ENCODE measurements at places on chromosomes 3 and 15.

DNA sequence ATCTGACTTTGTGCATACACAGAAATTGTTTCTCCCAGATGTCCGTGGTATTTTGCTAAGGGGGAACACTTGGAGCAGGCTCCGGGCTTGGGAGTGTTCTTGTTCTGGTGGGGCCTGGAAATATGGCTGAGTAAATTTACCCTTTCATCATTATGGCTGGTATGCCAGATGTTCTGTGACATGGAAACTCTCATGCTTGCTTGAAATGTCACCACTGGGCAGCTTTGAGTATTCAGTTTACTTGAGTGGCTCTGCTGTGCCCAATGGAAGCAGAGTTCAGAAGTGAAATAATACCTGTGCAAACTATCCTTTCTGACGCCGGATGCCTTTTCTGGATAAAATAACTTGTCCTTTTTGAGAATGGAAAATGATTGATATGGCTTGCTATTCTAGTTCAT, 283.6 kb upstream of the TPM1 start:
- DNase-seq: no peak

- DNase-seq: no peak
Observed at GRCh38 chr3:17292556-17292955, 407.8 kb downstream of the PLCL2 start.

- no peak for DNase-seq
Observed at GRCh38 chr3:85159376-85159775, 200.6 kb downstream of the CADM2 start.

- no peak for DNase-seq
Observed at GRCh38 chr3:189744235-189744634, 113.0 kb downstream of the TP63 start.

GRCh38 chr3:141394560-141394959, 26.3 kb downstream of the ZBTB38 start:
- no peak for DNase-seq

- DNase-seq: no peak
Observed at GRCh38 chr3:152309535-152310307, 41.0 kb downstream of the MBNL1 start.

DNA sequence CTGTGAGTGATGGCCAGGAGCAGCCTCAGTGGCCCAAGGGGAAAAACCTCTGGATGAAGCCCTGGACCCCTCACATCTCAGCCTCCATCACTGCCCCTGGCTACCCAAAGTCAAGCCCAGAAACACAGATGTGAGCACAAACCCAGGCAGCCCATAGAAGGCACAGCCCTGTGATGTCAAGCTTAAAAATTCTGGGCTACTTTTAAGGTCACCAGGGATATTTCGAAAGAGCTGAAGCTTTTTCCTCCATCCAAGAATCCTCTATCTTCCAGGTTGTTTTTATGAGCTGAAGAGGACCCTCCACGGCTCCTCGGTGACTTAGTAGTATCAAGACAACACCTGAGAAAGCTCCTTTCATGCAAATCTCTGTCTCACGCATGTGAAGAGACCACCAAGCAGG, 11.5 kb downstream of the LIPC start:
- DNase-seq: no peak

GRCh38 chr3:19348941-19349564, 200.7 kb downstream of the KCNH8 start:
- DNase-seq: peak; percentile 46

DNA sequence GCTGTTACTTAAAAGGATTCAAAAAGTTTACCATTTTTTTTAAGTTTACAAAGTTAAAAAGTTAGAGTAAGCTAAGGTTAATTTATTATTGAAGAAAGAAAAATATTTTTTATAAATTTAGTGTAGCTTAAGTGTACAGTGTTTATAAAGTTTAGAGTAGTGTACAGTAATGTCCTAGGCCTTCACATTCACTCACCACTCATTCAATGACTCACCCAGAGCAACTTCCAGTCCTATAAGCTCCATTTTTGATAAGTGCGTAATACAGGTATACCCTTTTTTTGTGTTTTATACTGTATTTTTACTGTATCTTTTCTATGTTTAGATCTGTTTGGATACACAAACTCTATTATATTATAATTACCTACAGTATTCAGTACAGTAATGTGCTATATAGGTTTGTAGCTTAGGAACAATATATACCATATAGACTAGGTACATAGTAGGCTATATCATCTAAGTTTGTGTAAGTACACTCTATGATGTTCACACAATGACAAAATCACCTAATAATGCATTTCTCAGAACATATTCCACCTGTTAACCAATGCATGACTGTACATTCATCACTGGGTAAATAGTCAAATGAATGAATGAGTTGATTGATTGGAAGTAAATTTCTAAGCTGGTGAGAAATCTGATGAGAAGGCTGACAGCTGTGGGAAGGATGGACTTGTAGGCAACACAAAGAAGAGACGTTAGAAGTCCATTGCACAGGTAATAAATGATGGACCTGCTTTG, 95.2 kb upstream of the CDIN1 start:
- DNase-seq: no peak

GRCh38 chr3:163863146-163863545, 1215.2 kb downstream of the SI start:
- no peak for DNase-seq

DNA sequence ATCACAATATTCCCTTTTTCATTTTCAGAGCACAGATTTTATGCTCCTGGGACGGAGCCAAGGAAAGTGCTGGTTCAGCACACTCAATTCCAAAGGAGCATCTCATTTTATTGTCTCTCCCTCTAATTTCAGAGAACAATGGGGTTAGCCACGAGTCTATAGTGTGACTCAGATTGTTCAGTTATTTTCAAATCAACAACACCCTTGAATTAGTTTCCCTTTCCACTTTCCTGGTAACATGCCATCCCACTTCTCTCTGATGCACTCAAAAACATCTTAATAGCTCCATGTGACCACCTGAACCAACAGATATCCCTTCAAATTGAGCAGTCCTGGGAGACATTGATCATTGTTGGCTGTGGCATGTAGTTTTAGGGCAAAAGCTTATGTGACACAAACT, 389.7 kb upstream of the MDFIC2 start:
- DNase-seq: no peak

GRCh38 chr3:13750731-13751130, 129.1 kb downstream of the WNT7A start:
- DNase-seq: no peak

- DNase-seq: no peak
Observed at GRCh38 chr3:30643763-30644462, 37.5 kb downstream of the TGFBR2 start.

GRCh38 chr15:94322141-94322540, 90.8 kb downstream of the MCTP2 start:
- DNase-seq: no peak

DNA sequence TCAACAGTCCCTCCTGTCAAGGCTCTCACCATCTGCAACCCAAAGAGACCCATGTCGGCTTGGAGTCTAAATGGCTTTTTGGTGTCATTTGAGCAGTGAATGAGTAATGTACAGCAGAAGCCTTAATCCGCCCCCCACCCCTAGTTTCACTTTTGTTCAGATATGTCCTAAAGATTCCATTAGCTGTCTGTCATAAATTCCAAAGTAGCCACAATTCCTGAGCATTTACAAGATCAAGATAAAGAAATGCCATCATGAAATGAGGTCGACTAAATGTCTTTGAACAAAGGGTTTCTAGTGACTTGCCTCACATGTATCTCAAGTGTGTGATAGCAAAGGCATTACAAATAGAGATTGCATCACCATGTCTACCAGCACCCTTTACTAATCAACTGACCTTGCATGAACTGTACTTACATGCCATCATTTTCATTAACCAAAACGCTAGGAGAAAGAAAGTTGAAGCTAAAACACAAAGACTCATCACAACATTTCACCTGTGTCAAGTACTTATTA, 123.8 kb upstream of the PHLDB2 start:
- DNase-seq: peak; percentile 93

DNA sequence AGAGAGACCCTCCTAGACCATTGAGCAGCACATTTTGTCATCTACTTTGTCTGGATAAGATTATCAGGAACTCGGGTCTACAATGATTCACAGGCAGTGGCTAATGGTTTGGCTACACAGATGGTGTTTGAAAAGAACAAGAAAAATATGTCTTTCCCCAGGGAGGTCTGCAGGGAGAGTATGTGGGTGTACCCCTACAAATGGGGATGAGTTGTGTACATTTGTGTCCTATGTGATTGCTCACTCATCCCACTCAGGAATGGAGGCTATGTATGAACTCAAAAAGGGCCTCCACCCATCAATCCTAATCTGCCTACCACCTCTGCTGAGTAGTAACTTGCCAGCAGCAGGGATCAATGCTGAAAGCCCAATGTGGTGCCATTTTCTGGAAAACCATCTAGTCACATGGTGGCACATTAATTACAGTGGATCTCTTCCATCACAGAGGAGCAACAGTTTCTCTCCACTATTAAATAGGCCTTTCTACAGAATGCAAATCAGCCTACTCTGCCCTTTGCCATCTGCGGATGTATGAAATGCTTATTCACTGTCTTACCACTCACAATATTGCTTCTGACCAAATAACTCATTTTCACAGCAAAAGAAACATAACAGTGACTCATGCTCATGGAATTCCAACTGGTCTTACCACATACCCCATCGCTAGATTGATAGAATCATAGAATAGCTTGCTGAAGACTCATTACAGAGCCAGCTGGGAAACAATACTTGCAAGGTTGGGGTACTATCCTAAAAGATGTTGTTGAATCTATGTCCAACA, 48.3 kb upstream of the TRIM42 start:
- DNase-seq: peak; percentile 51

GRCh38 chr3:88758676-88759075, 348.7 kb upstream of the EPHA3 start:
- DNase-seq: no peak

DNA sequence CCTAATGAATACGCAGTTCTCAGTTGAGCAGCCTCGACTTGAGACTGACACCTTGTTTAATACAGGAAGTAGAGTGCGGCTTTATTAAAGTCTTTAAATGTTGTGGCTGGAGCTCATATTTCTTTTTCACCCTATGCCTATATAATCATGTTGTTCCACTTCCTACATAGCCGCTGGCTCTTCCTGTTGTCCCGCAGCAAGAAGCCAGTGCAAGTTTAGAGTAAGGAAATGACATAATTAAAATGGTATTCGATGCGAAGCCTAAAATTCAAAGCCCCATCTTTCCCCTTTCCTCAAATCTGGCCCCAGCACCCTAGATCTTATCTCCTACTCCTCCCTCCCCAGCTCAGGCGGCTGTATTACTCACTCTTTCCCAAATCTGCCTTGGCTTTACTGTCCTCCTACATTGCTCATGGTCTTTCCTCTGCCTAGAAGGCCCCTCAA, 7.5 kb upstream of the PHLDB2 start:
- DNase-seq: peak; percentile 86

DNA sequence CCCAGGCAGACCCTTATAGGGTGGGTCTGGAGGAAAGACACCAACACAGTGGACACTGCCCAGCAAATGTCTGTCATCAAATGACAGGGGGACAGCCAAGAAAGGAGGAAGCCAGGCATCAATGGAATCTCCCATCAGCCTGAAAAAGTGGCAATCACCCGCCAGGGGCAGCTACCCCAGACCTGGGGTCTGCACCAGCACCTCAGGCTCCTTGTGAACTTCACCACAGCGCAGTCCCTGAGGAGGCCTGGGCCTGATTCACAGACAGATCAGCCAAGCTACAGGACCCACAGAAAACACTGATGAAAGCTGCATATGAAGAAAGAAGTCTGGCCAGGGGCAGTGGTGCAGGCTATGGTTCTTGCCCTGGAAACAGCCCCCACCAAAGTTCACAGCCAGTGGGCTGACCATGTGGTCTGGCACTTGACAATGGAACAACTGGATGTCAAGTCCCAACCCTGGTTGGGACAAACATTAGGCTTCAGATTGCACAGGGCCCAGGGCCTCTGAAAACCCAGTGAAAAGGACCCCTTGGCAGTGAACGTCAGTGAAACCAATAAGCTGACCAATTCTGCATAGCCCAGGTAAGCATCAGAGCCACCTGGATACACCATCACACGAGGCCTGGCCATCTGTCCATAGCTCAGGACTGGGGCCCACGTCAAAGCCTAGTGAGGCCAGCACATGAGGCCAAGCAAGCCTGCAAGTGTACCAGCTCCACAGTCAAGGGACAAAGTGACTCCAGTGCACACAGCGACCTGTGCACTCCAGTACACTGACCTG, 29.1 kb downstream of the ALS2CL start:
- DNase-seq: no peak

GRCh38 chr15:19988094-19988660, 553.4 kb downstream of the GOLGA6L6 start:
- DNase-seq: no peak

DNA sequence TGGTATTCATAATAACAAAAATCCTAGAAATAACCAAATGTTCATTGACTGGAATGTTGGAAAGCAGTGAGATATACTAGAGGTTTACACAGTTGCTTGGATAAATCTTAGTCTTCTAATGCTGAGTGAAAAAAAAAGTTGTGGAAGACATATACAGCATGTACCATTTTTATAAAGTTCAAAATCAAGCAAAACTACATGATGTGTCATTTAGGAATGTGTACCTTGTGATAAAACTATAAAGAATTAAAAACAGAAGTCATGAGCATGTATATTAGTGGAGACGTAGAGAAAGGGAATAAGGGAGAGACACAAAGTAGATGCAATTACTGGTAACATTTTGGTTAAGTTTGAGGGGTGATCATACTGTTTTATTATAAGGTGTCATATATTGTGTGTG, 45.2 kb downstream of the FBXL2 start:
- DNase-seq: no peak

DNA sequence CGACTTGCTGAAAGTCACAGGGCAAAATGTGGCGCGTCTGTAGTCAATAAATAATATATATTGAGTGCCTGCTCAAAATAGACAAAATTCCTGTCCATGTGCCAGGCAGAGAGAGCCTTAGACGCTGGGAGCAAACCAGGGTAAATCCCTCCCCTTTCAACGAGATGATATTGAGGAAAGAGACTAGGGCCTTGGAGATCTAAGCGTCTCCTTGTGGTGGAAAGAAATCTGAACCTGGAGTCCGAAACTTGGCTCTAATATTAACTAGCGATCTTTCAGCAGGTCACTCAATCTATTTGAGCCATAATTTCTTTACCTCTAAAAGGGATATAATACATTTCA, 348 bp upstream of the DPP8 start:
- no peak for DNase-seq
